ENCODE measurements at places on chromosomes 3 and 15.

GRCh38 chr3:85171976-85172375, 213.2 kb downstream of the CADM2 start:
- DNase-seq: no peak

GRCh38 chr3:32303977-32304881, 65.7 kb downstream of the CMTM8 start:
- DNase-seq: no peak

DNA sequence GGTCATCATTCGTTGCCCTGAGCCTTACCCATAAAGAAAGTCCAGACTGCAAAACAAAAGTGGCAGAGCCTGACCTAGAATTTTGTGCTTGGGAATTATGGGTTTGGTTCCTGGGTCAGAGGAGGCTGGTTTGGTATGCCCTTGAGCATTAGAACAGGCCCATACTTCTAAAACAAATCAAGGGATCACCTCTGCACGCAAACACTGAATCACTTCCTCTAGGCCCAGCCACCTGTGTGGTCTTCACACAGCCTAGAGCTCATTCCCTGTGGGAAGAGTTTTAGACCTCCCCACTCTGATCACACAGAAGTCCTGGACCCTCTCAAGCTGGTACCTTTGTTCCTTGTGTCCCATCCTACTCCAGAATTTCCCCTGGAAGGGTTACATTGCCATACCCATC, 59.4 kb downstream of the B3GNT5 start:
- DNase-seq: no peak

GRCh38 chr3:28301688-28302087, 46.8 kb upstream of the ZCWPW2 start:
- no peak for DNase-seq

GRCh38 chr15:42737529-42738328, 801 bp upstream of the CDAN1 start:
- no peak for DNase-seq

DNA sequence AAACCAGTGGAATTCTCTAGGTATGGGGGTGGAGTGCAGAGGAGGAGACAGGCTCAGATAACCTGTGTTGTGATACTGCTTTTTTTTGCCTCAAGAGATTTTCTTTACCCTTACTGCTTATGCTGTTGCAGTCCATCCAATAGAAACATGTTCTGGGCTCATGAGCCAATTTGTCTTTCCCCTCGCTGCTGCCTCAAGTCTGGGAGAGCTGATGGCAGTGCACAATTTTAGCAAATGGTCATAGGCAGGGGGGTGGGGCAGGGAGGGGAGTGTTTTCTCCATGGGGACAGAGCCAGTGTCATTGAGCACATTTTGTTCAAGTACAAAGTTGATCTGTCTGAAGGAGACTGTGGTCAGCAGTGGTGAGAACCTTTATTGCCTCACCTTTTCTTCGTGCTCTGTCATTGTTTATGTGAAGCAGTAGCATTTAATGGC, 134.9 kb downstream of the MBNL1 start:
- no peak for DNase-seq

DNA sequence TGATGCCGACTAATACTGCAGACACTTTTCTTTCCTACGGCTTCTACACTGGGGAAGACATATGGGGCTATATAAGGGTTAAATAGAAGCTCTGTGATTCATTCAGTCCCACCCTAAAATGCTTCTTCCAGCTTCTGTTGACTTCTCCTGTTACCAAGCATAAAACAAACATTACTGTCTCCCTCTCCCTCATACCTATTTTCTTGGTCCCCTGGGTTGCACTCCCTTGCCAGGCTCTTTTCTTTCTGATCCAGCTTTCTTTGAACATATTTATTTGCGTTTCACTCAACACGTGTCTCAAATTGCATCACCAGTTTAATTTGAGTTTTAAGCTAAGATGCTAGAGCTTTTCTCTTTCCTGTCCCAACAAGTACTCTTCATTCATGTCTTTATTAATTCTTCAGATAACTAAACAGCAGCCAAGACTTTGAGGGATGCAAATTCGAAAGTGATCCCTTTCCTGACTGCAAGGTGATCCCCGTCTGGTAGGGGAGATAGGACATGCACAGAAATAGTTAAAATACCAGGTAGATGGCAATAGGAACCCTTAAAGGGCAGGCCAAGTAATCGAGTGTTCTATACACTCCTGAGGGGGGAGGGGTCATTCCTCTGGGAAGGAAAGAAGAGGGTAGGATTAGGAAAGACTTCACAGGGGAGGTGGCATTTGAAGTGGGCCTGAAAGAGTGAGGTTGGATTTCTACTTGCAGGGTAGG, 198.6 kb upstream of the BCL6 start:
- no peak for DNase-seq

GRCh38 chr3:177179281-177180067, 17.8 kb downstream of the TBL1XR1 start:
- DNase-seq: no peak

DNA sequence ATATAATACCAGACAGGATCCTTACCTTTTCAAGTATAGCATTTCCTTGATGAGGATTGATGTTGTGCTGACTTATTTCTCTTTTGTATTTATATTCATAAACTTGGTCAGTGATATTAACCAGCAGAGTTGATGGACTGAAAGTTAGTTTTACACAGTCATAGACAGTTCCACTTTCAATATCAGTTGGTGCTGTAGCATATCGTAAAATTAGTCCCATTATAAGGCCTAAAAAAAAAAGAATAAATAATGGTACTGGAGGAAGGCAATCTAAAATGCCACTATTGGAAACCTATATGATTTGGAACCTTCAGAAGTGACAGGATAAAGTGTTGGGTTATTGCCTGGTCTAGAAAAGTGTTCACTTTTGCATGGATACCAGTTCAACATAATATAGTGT, 16.3 kb downstream of the SLC9A9 start:
- no peak for DNase-seq

DNA sequence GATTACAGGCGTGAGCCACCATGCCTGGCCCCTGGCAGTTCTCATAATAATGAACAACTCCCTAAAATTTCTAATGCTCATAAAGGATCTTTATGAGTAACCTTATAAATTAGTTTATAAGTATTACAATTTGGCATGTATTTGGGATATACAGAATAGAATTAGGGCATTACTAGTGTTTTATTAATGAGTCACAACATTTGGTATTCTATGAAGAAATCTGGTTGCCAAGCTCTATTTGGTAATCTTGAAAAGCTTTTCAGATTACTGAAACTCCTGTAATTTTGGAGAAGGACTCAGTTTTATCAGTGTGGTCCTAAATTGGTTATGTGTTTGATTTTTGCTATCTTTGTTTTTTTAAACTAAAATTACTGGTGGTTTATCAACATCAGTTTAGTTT, 45.8 kb downstream of the TM6SF1 start:
- no peak for DNase-seq

DNA sequence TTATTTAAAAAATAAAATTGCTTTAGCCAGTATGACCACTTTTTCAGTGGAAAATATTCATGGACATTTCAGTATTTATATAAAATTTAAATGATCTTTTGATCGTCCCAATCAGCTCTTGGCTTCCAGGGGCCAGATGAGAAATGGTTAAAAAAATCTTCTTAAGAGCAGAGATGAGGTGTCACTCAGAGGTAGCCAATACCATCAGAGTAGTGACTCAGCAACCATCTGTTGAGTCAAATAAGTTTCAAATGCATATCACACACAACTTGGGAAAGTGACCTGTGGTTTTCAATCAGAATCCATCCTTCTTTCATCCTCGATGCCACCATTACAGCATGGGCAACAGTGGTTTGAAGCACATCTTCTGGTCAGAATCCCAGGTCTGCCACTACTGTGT, 958.8 kb upstream of the NR2F2 start:
- no peak for DNase-seq

DNA sequence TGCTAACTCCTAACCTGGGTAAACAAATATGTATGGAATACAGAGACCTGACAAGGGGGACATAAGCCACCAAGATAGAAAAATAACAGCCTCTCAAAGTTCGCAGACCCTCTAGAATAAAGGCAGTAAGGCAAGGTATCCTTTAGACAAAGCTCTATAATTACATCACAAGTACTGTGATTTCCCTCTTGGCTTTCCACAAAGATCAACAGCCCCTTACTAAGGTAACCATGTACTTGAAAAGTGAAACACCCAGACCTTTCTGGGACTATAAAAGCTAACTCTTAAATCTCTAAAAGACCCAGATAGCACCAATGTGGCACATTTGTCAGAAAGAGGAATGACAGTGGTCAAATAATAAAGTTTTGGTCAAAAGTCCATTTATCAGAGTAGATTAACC, 51.9 kb downstream of the TBL1XR1 start:
- peak; percentile 20 for DNase-seq

GRCh38 chr15:35746121-35746520, 200.2 kb upstream of the DPH6 start:
- no peak for DNase-seq

GRCh38 chr3:128066114-128066513, 13.9 kb downstream of the SEC61A1 start:
- DNase-seq: no peak

GRCh38 chr15:39022532-39023305, 458.1 kb upstream of the RASGRP1 start:
- DNase-seq: no peak

DNA sequence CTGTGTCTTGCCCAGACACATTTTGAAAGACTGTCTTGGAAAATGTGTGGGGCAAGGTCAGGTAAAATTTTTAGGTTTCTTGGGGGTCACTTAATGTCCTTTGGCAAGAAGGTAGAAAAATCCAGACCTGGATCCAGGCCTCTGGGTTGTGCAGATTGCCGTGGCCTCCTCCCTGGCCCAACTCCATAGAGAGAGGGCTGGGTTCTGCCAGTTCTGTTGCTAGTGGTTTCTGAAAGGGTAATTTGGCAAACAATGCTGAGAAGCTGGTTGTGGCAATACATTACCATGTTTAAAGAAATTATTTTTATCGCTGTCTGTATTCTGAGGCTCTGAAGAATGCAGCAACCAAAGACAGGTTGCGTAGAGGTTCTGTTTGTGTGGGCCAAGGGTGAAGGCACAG, 20.2 kb upstream of the TMEM158 start:
- DNase-seq: no peak

GRCh38 chr15:72722071-72722696, 36.2 kb downstream of the BBS4 start:
- peak; percentile 77 for DNase-seq

- DNase-seq: no peak
Measured at GRCh38 chr3:125121246-125122010, 65.6 kb upstream of the HEG1 start.

GRCh38 chr3:171807806-171808205, 2.5 kb downstream of the PLD1 start:
- DNase-seq: no peak

All from RPMI8226 (cell line).